Stimulated activated CD8-positive, alpha-beta memory T cell treated with anti-CD3 and anti-CD28 coated beads, Interleukin-7, amount 100 ng/mL, for 1 hour (primary cell): ENCODE measurements at places on chromosomes 11 and 22.

- DNase-seq = no peak
Measured at GRCh38 chr11:34836958-34837856, 79.0 kb downstream of the APIP start.

DNA sequence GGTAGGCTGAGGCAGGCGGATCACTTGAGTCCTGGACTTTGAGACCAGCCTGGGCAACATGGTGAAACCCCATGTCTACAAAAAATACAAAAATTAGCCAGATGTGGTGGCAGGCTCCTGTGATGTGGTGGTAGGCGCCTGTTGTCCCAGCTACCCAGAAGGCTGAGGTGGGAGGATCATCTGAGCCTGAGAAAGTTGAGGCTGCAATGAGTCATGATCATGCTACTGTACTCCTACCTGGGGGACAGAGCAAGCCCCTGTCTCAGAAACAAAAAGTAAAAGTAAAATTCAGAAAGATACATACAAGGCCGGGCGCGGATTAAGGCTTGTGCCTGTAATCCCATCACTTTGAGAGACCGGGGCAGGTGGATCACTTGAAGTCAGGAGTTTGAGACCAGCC is 6.3 kb downstream of the LDHAL6A start:
- DNase-seq = no peak

GRCh38 chr11:12235080-12235479 is 124.7 kb downstream of the MICAL2 start:
- no peak for DNase-seq

GRCh38 chr11:119712459-119713358 is 16.3 kb downstream of the NECTIN1 start:
- no peak for DNase-seq

DNA sequence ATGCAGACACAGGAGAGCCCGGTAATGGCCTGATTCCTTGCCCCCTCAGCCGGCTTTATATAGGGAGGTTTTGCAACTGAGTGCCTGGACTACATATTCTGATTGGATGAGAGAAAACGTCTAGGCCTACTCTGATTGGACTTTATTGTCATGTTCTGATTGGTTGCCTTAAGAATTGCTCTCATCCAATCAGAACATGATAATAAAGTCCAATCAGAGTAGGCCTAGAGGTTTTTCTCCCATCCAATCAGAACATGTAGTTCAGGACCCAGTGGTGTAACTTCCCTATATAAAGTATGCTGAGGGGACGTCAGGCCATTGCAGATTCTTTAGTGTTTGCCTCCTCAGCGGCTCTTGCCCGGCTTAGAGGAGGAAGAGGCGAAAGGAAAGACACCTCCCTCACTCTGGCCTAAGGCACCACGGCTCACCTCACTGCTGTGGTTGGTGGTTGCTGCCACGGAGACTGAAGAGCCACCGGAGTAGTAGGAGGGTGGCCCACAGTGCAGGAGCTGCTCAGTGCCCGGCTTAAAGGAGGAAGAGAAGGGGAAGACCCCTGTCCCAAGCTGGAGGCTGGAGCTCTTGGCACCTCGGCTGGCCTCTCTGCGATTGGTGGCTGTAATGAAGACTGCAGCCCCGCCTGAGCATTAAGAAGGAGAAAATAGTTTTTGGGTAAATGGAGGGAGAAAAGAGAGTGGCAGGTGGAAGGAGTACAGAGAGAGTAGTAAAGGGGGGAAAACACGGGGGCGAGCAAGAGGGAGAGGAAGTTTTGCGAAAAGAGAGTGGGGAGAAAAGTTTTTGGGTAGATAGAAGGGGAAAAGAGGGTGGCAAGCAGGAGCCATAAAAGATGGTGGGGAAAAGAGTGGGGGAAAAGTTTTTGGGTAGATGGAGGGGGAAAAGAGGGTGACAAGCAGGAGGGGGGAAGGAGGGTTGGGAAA is 116.7 kb upstream of the SERPIND1 start:
- no peak for DNase-seq

GRCh38 chr11:130603335-130603906 is 155.0 kb downstream of the ADAMTS15 start:
- no peak for DNase-seq

DNA sequence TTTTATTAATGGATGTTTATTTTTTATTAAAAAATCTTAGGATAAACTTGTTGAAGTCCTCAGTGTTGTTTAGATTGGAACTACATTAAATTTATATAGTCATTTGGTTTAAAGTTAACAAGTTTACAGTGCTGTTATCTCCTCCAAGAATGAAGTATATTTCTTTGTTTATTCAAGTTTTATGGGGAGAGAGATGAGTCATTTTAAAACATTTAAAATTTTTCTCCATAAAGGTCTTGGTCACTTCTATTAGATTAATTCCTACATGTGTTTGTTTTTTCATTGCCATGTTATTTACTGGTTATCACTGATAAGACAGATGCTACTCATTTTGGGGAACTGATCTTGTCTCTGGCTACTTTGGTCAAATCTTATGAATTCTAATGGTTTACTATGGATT is 429.6 kb downstream of the METTL15 start:
- DNase-seq = no peak

DNA sequence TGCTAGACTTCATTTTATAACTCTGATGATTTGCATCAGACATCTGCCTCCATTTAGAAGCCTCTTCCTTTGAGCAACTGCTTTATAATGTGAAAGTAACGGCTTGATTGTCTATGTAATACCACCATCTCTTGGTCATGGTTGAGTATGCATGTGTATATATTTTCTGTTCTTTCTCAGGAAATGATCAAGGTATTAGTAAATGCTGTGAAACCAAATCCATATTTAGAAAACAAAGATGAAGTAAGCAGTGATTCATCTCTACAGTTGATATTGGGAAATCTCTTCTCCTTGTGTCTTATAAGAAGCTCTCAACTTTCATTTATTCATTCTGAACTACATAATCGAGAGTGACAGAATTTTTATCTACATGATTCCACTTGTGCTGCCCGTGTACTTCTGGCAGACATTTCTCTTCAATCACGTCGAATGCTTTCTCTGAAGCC is 104.6 kb upstream of the ANO3 start:
- DNase-seq = no peak
